KG1 (cell line): ENCODE measurements at places on chromosomes 1 and 21.

DNA sequence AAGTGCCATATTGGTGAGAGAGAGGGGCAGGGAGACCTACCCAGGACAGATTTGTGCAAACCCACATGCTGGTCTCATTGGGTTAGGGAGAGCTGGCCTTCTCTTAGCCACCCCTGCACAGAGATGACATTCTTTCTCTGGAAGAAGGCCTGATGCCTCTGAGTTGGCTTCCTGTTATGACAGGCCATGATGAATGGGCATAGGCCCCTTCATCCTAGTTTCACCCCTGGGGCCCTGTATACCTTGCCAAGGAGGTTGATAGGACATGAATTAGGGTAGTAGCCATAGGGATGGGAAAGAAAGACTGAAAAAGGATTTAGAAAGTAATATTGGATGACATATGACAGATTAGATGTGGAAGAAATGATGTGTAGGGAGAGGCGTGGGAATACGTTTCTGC lies 46.6 kb downstream of the TENT5C start:
- DNase-seq, result no peak

DNA sequence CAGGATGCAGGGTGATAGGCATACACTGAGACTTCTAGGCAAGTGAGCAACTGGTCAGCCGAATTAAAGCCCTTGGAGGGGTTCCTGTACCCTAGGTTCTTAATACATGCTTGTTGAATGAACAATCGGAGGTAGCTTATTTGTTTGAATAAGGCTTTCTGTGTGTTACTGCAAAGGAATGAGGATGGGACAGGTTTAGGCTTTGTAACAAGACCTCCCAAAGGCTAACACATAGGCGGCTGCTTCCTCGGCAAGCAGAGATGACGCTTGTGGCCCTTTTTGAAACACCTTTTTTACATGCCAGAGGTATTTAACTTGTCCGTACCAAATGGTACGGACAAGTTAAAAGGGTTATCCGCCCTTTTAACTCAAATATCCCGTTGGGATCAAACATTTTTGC lies 511.6 kb downstream of the KIF26B start:
- DNase-seq, result no peak

DNA sequence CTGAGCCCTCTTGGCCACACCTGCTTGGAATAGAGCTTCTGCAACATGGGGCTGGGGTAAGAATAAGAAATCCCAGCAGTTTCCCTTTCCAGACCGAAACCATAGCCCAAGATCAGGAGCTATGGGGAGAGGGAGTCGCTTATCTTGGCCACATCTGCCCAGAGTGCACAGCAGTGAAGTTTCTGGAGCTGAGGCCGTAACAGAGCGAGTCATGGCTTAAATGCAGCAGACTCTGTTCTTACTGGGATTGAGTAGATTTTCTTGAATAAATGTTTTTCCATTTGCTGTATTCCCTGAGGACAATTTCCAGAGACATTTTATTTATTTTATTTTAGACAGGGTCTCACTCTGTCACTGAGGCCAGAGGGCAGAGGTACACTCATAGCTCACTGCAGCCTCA lies 33.5 kb downstream of the CFAP57 start:
- no peak for DNase-seq

DNA sequence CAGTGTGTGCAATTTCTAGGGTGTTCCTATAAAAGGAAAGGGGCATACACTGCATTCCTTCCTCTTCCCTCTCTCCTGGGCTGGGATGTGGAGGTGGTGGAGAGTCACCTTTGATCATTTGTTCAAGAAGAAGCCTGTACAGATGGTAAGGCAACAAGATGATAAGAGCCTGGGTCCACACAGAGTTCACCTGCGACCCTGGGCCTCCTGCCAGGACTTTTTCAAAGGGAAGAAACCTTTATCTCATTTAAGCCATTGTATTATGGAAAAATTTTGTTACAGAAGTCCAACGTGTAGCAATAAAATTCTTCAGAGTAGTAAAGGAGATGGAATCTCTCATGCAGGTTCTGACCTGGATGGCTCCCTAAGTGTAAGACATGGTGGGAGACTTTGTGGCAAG lies 189.1 kb downstream of the MIS18A start:
- DNase-seq, result no peak

- no peak for DNase-seq
Measured at GRCh38 chr1:175198332-175198731, 5.8 kb upstream of the KIAA0040 start.

GRCh38 chr1:154352581-154353459 lies 27.5 kb downstream of the ATP8B2 start:
- DNase-seq, result peak; percentile 35

DNA sequence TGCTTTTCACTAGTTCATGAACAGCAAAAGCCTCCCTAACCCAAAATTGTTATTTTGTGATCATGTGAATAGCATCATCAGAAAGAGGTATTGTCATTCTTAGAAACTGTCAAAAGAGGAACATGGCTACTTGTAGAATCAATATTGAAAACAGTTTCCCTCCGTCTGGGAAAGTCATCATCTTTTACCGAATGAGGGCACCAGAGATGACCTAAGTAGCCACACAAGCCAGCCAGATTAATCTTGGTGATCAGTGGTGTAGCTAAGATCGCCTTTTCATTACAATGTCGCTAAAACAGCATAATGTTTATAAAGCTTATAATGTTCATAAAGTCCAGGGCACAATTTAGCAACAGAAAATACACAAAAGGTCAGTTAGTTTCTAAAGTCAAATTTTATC lies 136.1 kb downstream of the SIPA1L2 start:
- no peak for DNase-seq

DNA sequence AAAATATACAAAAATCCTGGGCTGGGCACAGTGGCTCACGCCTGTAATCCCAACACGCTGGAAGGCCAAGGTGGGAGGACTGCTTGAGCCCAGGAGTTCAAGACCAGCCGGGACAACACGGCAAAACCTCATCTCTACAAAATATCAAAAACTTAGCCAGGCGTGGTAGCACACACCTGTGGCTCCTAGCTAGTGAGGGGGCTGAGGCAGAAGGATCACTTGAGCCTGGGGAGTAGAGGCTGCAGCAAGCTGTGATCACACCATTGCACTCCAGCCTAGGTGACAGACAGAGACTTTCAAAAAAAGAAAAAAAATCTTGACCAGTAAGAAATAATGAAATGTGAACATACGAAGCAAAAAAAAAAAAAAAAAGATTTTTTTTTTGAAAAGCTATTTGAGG lies 52.1 kb downstream of the ARID4B start:
- no peak for DNase-seq

DNA sequence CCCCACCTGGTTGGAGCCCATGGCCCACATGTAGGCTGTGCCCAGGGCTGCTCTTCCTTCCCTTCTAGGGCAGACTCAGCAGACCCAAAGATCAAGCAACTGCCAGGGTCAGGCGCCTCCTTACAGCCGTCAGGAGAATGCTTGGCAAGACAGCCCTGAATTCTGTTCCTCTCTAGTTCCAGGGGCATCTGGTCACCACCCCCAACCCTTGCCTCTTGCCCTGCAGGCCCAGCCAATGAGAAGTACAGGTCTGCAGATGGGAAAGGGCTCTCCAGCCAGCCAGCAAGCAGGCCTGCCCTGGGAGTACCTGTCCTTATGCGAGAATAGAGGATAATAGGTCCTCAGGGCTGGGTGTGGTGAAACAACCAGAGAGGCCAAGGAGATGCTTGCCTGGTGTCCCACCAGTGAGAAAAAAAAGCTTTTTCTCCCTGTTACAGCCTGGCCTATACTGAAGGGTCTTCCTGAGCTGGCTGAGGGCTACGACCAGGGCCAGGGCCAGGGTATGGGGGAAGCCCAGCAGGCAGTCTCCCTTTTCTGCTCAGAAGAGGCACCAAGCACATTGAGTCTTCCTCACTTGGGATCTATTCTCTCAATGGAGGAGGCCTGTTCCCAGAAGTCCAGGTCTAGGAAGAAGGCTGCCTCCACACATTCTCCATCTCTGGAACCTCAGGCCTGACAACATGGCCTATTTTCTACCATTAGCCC lies 31.4 kb downstream of the NAV1 start:
- no peak for DNase-seq

DNA sequence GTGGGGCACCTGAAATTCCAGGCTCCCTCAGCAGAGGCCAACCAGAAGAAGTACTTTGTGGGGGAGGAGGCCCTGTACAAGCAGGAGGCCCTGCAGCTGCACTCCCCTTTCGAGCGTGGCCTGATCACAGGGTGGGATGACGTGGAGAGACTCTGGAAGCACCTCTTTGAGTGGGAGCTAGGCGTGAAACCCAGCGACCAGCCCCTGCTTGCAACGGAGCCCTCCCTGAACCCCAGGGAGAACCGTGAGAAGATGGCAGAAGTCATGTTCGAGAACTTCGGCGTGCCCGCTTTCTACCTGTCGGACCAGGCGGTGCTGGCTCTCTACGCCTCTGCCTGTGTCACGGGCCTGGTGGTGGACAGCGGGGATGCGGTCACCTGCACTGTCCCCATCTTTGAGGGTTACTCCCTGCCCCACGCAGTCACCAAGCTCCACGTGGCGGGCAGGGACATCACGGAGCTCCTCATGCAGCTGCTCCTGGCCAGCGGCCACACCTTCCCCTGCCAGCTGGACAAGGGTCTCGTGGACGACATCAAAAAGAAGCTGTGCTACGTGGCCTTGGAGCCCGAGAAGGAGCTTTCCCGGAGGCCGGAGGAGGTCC lies 634 bp downstream of the ACTRT2 start:
- DNase-seq, result no peak

DNA sequence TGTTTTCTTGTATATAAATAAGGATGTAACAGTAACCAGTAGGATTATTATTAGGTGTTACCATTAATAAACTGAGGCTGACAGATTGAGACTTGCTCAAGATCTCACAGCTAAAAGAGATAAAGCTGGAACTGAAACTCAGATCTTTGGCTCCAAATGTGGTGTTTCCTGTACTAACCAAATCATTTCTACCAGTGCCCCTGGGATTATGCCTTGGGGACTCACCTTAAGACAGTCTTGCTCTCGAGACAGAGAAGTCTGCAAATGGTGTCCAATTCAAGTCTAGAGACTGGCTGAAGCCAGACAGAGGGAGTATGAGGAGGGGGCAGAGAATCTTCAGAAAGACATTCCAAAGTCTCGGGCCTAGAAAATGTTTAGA lies 593 bp upstream of the CD53 start:
- DNase-seq, result no peak
